ENCODE measurements at places on chromosomes 5 and 9.

- no peak for DNase-seq
Measured at GRCh38 chr9:137647096-137647714, 28.4 kb downstream of the EHMT1 start.

- DNase-seq, result no peak
Measured at GRCh38 chr5:142894749-142895148, 124.6 kb downstream of the ARHGAP26 start.

GRCh38 chr9:93017621-93018020, 40.9 kb upstream of the SUSD3 start:
- no peak for DNase-seq

- DNase-seq, result no peak
Measured at GRCh38 chr9:123113185-123113584, 79.7 kb downstream of the GPR21 start.

GRCh38 chr5:96022971-96023370, 61.3 kb upstream of the ELL2 start:
- DNase-seq, result no peak

- no peak for DNase-seq
Measured at GRCh38 chr9:92637886-92638620, 31.9 kb downstream of the IPPK start.

DNA sequence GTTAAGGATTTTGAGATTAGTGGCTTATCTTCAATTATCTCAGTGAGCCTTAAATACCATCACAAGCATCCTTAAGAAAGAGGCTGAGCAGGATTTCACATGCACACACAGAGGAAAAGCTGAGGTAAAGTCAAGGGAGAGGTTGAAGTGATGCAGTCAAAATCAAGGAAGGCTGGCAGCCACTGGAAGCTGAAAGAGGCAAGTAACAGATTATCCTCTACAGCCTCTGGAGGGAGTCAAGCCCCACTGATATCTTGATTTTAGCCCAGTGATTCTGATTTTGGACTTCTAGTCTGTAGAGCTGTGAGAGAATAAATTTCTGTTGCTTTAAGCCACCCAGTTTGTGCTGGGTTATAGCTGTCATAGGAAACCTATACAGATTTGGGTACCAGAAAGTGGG, 80.1 kb downstream of the ANKRD31 start:
- DNase-seq, result no peak

- DNase-seq, result no peak
Measured at GRCh38 chr5:180324601-180324950, 28.6 kb downstream of the GFPT2 start.

GRCh38 chr5:125484272-125484741, 737.9 kb upstream of the ZNF608 start:
- DNase-seq, result no peak

- DNase-seq, result no peak
Measured at GRCh38 chr5:105677291-105677690, 1993.4 kb downstream of the EFNA5 start.

- no peak for DNase-seq
Measured at GRCh38 chr9:104783588-104783987, 19.7 kb downstream of the NIPSNAP3B start.

- no peak for DNase-seq
Measured at GRCh38 chr5:135266303-135266635, 132.8 kb downstream of the MACROH2A1 start.

DNA sequence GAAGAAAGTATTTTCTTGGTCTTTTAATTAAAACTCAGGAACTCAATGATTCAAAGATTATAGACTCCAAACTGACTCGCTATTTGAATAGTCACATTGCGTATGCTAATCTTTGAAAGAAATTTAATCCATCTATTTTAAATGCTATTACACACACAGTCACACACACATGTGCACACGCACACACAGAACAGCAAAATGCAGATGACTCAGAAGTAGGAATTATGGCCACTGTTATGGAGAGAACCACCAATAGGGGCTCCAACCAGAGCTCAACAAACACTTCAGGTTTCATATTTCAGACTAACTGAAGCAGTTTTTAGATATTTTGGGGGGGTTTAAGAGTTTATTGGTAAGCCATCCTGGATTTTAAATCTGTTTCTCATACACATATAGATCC, 1917.9 kb downstream of the EFNA5 start:
- DNase-seq, result no peak

DNA sequence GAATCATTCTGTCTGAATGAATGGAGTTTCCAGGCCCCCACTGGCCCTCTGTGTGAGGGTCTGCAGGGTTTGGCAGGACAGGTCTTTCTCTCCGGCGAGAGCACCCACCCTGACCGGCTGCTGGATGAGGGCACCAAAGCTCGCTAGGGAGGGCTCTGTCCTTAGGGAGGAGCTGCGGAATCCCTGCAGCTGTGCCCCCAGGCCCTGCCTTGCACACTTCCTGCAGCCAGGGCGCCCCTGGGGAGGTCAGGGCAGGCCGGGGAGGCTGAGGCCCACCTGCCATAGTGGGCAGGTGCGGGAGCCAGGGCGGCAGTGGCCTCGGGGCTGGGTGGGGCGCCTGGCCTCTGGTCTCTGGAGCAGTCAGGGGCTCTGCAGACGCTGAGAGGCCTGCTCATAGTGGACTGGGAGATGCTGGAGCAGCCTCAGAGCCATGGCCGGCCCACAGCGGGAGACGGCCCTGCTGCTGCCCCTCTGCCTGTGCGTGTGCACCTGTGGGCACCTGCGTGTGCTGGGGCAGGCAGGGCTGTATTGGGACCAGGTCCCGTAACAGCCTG, 36.1 kb downstream of the EXOC3 start:
- no peak for DNase-seq

GRCh38 chr9:126494264-126494663, 119.5 kb upstream of the LMX1B start:
- DNase-seq, result no peak

GRCh38 chr5:125026867-125027731, 280.7 kb upstream of the ZNF608 start:
- no peak for DNase-seq

DNA sequence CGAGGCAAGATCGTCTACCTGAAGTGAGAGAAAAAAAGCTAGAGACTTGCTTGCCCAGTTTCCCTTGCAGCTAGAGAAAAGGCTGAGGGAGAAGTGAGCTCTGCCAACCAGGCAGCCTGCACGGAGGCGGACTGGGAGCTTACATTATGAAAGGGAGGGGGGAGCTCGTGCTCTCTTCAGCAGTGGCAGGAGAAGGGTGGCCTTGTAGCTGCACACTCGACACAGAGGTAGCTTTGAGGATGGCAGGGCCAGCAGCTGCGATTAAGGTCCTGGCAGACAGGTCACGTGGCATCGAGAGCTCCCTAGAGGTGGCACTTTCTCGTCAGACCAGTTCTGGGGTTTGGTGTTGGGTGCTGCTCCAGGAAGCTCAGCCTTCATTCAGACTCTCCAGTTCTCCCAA, 26.7 kb downstream of the APBA1 start:
- DNase-seq, result no peak

DNA sequence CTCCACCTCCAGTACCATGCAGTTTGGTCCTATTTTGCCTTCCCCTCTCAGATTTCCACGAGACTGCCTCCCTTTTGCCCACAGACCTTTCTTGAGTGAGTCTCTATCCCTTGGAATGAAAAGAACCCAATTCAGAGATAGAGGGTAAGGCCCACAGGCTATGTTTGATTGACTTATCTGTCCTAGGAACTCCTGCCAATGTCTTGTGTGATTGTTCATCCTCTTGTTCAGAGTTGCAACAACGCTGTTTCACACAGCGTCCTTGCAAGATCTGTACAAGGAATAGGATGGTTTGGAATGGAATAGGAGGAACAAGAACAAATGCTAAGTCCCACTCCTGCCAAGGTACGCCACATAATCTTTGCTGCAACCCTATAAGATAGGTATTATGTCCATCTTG, 142.2 kb upstream of the ABCA1 start:
- no peak for DNase-seq

GRCh38 chr5:32538031-32538547, 47.3 kb upstream of the SUB1 start:
- DNase-seq, result no peak

DNA sequence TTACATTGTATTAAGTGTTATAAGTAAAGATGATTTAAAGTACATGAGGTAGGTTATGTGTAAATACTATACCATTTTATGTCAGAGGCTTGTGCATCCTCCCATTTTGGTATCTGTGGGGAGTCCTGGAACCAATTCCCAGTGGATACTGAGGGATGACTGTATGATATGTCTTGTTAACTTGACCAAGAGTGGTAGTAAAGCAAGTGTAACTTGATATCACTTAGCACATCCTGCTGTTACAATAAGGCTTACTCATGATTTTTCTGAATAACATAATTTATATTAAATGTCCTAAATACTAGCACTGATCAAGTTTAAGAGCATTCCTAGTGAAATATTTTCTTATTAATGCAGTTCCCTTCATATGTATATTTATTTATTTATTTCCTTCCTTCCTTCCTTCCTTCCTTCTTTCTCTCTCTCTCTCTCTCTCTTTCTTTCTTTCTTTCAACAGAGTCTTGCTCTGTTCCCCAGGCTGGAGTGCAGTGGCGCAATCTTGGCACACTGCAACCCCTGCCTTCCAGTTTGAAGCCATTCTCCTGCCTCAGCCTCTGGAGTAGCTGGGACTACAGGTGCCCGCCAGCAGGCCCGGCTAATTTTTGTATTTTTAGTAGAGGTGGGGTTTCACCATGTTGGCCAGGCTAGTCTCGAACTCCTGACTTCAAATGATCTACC, 7.5 kb downstream of the NDFIP1 start:
- DNase-seq, result no peak

DNA sequence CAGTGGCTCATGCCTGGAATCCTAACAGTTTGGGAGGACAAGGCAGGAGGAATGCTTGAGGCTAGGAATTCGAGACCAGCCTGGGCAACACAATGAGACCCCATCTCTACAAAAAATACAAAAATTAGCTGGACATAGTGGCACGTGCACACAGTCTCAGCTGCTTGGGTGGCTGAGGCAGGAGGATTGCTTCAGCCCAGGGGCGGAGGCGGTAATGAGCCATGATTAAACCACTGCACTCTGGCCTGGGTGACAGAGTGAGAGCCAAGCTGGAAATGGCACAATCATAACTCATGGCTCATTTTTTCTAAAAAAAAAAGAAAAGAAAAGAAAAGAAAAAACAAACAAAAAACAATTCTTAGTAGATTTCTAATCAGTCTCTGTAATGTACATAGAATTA, 446.2 kb downstream of the ELAVL2 start:
- no peak for DNase-seq

GRCh38 chr5:73940026-73940425, 314.0 kb downstream of the ARHGEF28 start:
- DNase-seq, result no peak

- no peak for DNase-seq
Measured at GRCh38 chr5:86885489-86886230, 267.9 kb downstream of the COX7C start.

- no peak for DNase-seq
Measured at GRCh38 chr5:4868140-4868735, 271.9 kb upstream of the ADAMTS16 start.

DNA sequence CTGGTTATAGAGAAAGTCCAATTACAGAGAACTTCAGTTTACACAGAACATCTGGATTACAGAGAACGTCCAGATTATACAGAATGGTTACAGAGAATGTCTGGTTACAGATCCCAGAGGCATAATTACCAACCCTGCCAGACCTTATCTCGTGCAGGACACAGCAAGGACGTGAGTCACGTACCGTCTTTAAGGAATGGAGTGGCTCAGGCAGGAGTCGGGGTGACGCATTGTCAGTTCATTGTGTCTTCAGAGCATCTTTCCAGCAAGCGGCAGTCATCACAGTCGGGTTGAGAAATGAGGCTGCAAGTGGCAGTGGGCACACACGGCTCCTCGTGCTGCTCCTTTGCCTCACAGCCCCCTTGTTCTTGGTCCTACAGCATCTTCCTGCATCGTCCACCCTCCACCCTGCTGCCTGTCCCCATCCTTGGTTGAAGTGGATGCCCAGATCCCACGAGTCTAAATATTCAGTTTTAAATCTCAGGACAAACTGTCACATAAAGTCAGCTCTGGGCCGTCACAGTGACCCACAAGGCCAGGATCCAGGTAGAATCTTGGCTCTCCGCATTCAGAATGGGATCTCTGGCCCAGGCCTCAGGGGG, 30.0 kb upstream of the SLC6A19 start:
- no peak for DNase-seq
